Left renal cortex interstitium (tissue), 4 donors: ENCODE measurements at places on chromosomes 2 and 18. TPM values are rescaled to one million over a fixed set of nuclear protein-coding genes. Genes with fewer than 3 reads are reported as not detected.

DNA sequence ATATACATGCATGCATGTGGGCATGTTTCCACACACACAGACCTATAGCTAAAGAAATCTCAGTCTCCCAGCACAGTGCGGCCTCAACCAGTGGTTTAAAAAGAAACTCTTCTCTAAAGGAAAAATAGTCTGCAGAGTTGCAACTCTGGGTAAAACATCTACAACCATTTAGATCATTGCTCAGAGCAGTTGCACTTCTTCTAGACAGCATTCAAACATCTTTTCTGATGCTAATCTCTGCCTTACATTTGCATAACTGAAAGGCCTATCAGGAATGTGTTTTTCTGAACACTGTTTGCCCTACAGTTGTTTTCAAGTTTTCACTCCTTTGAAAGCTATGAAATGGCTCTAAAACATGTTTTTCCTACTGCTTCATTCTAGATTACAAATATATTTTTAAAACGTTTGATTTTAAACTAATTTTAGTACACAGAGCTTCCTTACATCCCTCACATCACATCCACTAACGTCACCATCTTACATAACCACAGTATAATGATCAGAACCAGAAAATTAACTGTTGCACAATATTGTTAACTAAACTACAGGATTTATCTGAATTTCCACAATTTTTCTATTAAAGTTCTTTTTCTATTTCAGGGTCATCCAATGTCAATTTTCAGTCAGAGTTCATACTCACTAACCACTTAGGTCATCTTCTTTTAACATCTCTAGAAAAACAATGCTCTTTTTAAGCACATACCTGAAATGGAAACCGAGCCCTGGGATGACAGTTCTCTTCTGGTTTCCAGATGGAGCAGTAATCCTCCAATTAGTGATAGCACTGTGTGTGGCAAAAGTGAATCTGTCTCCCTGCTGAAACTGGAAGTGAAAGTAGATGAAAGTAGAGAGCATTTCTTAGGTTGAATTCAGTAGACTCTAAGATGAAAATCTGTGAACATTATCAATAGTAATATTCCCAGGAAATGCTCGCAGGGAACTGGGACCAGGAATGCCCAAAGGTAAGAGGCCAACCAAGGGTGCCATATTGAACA is 501.6 kb upstream of the GCFC2 start:
- no peak for DNase-seq

LDLRAD4 gene
- 12.4 TPM for polyA plus RNA-seq

DNA sequence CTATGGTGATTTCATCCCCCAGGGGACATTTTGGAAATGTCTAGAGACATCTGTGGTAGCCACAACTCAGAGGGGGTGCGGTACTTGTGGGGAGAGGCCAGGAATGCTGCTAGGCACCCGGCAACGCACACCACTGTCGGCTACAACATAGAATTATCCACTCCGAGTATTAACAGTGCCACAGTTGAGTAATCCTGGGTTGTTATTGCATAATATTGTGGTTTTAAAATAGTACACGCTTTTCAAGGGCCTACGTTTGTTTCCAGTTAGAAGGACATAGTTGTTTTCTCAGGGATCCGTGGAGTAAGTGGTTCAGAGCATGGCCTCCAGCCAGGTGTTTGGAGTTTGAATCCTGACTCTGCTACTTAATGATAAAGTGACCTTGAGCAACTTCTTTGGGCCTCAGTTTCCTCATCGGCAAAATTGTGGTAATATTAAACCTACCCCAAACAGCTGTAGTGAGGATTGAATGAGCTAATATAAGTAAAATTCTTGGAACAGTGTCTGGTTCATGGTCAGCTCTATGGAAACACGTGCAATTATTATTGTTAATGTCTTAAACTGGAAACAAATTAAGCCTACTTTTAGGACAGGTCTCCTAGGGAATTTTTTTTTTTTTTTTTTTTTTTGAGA is 24.5 kb downstream of the CYP27A1 start:
- no peak for DNase-seq

- no peak for DNase-seq
Measured at GRCh38 chr2:172253190-172254052, 150.7 kb upstream of the DLX2 start.

NHEJ1 gene
- polyA plus RNA-seq, result 19.5 TPM

DNA sequence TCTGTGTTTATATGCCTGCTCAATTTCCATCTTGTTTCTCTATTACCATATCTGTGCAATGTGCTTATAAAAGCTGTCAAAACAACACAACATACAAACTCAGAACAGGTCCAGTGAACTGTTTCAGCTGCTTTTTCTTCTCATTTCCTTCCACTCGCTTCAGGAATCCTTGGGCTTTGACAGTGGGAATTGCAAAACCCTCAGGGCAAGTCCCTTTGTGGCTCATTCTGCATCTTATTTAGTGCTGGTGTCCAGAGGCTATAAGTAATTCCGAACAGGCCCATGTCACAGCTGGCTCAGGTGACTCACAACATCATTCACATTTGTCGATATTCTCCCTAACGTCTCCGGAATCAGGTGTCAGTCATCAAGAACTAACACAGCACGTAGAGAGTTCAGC is 309.9 kb upstream of the ZNF521 start:
- no peak for DNase-seq

- no peak for DNase-seq
Measured at GRCh38 chr2:147501968-147502367, 342.9 kb upstream of the ACVR2A start.

GRCh38 chr2:101114815-101115214 is 36.4 kb downstream of the TBC1D8 start:
- no peak for DNase-seq

DNA sequence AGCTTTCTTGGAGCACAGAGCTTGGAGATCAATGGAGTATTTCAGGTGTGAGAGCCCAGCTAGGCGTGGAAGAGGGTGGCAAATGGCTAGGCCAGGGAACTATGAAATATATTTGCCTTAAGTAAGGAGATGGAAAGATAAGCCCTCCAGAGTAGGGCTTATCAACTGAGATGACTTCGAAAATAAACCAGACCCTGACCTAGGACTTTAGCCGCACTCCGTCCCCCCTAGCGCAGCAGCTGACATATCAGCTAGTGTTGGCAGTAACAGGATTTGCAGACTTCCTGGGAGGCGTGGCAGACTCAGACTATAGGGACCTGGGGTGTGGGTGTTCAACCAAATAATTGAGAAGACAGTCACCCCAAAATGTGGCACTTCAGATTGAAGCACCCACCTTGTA is 127.7 kb upstream of the EPAS1 start:
- no peak for DNase-seq

GRCh38 chr2:179487010-179487731 is 222.5 kb upstream of the SESTD1 start:
- no peak for DNase-seq

DNA sequence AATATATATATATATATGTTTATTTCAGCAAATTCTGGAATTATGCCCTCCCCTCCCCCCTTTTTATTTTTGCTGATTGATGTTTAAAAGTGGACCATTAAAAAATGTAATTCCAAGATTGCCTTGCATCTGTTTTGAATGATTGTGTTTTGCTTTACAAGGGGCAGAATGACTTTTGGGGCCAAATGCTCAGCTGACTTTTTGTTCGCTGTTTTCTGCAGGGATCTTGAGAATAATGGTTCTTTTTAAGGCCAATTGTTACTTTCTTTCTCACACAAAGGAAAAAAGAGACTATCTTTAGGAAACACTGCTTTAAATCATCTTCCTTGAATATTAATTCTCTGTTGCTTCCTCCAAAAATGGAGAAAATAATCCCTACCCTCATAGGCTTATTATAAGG is 95.9 kb downstream of the FMNL2 start:
- no peak for DNase-seq

- no peak for DNase-seq
Measured at GRCh38 chr18:46214435-46214834, 110.2 kb downstream of the HAUS1 start.

DNA sequence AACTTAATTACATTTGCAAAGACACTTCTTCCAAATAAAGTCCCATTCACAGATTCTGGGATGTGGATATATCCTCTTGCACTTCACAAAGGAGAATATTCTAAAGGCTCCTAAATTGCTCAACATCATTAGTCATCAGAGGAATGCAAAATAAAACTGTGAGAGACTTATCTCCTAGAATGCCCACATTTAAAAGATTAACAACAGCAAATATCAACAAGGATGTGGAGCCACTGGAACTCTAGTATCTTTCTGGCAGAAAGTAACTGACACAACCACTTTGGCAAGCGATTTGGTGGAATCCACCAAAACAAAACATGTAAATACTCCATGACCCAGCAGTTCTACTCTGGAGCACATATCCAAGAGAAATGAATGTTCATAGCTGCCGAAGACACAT is 4.6 kb downstream of the NEU2 start:
- DNase-seq, result no peak

DNA sequence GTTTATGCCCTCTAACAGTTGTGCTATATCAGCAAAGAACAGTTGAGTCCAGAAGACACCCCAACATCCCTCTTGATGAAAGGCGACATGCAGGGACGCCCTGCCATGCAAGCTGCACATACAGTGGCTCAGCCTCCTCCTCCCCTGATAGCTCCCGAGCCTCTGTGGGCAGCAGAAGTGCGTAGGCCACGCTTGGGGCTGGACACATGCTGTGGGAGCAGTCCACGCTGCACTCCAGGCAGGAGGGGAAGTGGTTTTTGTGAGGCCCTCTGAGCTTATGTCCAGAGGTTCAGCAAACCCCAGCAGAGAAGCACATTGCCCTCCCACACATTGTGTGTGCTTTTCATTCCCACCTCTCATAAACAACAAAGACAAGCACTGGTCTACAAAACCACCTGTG is 162.1 kb downstream of the SEPTIN10 start:
- no peak for DNase-seq

GAREM2 gene
- polyA plus RNA-seq, result 8.7 TPM

DNA sequence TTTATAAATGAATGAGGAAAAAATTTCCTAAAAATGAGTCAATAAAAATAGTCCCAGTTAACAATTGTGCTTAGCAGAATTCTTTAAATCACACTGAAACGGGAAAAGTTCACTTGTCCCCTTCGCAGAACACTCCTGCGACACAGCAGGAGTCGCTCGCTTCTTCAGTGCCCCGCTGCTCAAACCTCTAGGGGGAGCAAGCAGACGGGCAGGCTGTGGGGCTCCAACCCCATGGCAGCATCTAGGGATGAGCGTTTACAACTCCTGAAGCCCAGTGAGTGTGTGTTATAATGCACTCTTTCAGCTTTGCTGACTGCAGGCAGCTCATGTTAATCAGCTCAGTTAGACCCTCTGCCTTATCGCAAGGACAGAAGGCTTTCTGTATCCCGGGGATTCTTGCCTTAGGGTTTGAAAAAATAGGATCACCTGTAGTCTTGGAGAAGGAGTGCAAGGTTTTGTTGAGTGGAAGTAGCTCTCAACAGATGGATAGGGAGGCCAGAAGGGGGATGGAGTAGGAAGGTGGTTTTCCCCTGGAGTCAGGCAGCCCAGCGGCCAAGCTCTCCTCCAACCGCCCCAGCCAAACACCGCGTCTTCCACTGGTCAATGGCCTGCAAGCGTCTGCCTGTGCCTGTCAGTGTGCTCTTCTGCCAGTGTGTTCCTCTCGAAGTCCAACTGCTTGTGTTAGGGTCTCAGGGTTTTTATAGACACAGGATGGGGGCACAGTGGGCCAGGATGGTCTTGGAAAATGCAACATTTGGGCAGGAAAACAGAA is 1977.7 kb upstream of the LRRTM1 start:
- DNase-seq, result no peak

- no peak for DNase-seq
Measured at GRCh38 chr18:74511823-74512222, 15.7 kb downstream of the CNDP2 start.

DNA sequence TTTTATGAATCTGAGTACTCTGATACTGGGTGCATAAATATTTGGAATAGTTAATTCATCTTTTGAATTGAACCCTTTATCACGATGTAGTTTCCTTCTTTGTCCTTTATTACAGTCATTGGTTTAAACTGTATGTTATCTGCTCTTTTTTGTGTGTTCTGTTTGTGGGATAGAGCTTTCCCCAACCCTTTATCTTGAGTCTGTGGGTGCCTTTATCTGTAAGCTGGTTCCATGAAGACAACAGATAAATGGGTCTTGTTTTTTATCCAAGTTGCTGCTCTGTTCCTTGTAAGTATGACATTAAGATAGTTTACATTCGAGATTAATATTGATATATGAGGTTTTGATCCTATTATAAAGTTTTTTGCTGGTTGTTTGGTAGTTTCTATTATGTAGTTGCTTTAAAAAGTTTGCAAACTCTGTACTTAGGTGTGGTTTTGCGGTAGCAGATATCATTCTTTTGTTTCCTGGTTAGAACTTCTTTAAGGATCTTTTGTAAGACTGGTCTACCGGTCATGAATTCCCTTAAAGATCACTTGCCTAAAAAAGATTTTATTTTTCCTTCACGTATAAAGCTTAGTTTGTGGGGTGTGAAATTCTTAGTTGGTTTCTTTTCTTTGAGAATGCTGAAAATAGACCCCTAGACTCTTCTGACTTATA is 1451.3 kb upstream of the SLC39A10 start:
- DNase-seq, result no peak

DNA sequence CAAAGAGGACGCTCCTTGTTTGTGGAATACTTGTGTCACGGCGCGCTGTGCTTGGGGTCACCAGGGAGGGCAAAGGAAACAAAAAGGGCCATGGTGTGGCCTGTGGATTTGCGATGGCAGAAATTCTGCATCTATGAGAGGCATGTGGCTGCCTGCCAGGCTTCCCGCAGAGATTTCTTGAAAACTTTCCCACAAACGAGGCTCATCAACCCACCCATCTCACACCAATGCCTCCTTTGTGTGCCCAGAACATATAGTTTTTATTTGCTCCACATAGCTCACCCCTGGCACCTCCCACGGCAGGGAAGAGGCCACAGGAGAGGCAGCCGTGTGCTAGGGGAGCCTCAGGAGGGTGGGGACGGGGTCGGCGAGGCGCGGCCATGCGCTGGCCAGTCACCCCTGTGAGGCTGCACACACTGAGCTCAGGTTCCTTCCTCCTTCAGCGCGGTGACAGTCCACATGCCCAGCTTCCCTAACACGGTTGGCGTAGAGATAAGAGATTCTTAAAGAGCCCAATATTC is 100.3 kb downstream of the MBP start:
- no peak for DNase-seq

- no peak for DNase-seq
Measured at GRCh38 chr2:197853549-197853948, 49.2 kb downstream of the PLCL1 start.

DNA sequence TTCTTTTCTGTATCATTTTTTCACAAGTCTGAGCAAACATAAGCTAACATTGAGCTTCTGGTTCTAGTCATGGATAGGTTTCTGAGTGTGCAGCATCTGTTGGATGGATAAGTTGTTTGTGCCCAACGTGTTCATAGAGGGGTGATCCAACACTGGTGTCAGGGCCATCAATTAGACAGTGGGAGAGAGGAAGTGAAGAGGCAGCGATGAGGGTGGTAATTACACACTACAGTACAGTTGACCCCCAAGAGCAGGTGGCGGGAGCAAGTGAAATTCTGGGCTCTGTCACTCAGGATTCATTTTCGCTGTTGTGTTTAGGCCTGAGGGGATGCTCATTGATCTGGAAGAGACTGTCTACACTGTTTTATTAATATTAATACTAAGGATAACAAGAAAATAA is 180.0 kb upstream of the CXCR4 start:
- no peak for DNase-seq

DNA sequence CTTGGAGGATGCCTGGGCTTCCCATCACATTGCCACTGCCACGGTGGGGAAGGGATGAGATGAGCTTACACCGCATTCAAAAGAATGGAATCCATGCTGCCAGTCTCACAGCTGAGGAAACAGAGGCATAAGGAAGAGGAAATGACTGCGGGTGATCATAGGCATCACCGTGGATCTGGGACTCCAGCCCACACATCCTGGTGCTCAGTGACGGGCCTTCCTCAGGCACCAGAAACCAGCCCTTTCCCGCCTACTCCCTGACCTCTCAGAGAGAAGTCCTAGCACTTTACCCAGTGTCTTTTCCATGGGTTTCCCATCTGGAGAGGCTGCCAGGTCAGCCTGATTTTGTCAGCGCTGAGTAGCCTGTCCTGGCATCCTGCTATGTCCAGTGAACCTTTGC is 5.3 kb upstream of the PLB1 start:
- DNase-seq, result no peak
